Right forelimb (tissue), 1 donor: ENCODE measurements at places on chromosomes 6 and 20.
A peak's percentile ranks its signal among the peaks of the same experiment; 100 is the strongest.

DNA sequence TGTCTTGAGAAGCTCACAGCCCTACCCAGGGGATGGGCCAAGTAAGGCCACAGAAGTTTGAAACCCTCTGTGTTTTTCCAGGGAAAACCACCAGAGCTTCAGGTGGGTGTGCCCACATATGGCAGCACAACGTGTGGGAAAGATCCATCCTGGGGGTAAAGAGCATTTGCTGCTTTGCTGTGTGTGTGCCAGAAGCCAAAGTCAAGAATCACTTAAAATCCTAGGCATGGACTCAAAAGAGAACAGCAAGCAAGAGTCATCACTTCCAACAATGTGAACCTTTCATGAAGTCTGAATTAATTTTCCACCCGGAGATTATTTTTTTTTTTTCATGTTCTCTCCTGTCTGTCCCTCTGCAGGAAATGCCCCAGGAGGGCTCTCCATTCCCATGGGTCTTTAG lies 308.2 kb upstream of the SGK1 start:
- no peak for DNase-seq

DNA sequence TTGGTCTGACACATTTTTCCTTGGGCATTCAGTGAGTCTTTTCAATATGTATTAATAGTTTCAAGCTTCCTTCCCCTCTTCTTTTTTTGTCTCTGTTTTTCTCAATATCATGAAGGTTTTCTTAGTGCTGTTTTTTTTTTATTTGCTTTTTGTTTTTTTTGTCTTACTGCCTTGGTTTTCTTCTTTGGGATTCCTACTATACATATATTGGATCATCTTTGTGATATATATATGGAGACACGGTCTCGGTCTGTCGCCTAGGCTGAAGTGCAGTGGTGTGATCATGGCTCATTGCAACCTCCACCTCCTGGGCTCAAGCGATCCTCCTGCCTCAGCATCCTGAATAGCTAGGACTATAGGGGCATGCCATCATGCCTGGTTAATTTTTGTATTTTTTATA lies 43.8 kb downstream of the NCOA3 start:
- no peak for DNase-seq

GRCh38 chr6:56838965-56839364 lies 115.9 kb upstream of the BEND6 start:
- DNase-seq: no peak

GRCh38 chr6:50278663-50279062 lies 228.9 kb upstream of the DEFB112 start:
- no peak for DNase-seq

DNA sequence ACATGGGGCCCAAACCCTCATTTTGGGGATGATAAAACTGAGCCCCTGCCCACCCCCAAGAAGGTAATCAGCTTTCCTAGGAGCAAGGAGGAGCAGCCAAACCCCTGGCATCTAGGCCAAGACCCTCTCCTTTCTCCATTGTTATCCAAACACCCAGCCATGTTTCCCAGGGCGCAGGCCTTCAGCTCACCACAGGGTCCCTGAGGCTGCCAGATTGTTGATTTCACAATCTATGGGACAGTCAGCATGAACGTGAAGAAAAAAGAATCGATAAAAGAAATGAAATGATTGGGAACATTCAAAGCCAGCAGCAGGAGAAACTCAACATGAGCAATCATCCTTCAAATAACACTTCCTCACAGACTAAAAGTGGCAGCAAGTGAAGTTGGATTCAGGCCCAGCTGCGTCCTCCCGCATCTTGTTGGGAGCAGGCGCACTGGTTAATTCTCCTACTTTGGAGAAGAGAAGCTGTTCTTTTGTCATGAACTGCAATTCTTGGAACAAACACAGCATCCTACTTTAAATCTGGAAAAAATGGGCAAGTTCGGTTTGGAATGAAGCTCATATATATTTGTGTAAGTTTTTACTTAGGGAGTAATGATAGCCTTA lies 241.8 kb upstream of the PRDM1 start:
- no peak for DNase-seq

DNA sequence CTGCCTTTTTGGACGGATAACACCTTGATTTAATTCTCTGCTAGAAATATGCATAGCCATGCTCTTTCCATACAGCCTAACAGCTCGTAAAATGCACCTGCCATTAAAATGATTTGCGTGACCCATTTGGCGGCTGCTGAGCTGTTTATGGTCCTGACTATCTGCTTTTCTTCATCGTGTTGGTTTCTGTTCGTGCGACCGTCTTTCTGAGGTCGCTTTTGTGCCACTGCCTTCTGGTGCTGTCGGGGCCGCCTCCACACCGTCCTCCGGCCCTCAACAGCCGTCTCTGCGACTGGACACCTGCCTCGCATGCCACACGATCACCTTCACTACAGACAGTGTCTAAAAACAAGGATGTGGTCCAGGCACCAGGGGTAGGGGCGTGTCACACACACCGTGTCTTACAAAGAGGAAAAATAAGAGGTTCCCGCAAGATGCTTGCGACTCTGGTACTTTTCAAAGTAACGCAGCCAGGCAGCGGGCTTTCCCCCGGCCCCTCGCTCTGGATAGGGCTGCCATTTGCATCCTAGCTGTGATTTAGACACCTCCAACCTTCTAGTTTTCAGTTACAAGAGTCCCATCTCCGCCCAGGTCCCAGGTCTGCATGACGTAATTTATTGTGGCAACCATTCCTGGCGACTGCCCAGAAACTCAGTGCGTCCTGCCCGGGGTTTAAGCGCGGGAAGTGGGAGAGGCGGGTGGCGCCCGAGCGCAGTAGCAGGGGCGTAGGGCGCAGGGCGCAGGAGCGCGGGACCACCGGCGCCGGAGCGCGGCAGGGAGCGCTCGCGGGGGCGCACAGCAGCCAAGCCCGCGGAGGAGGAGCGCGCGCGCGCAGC lies at the start of gene STMND1:
STMND1 (plus strand) TSS at position 629 of the 836 bp plus-strand sequence. CDS start 208 bp downstream, outside the sequence.
- DNase-seq: peak; percentile 69

- DNase-seq: no peak
Measured at GRCh38 chr6:157539900-157540752, 159.1 kb downstream of the ZDHHC14 start.

DNA sequence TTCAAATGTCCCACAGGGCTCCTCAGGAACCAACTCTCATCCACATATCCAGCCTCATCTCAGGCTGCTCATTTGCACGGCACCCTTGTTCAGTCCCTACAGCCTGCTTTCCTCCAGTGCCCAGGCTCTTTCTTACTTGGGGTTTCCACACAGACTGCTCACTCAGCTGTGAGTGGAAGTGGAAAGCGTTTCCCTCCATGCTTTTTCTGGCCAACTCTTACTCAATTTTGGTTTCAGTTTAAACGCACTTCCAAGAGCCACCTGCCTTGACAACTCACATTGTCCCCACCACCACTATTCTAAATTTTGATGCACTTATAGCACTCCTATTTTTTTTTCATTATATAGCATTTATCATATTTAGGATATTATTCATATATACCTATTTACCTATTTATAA lies 367.1 kb downstream of the PKHD1 start:
- DNase-seq: no peak
